ENCODE measurements at places on chromosomes 5 and 9.

GRCh38 chr5:177117441-177118045 is 16.0 kb upstream of the NSD1 start:
- no peak for DNase-seq

DNA sequence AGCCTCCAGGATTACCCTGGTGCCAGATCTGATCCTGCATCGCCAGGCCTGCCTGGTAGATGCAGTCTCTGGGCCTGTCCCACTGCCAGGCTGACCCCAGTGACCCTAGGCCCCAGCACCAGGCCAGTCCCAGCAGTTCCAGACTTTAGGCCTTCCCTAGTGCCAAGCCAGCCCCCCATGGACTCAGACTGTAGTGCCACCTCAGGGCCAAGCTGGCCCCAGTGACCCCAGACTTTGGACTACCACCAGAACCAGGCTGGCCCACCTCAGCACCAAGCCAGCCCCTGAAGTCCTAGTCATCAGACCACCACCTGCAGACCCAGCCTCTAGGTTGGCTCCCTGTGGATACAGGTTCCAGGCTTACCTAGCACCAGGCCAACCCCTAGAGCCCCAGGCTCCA is 142.5 kb downstream of the PJA2 start:
- DNase-seq, result no peak

GRCh38 chr5:17356551-17356950 is 139.1 kb downstream of the BASP1 start:
- DNase-seq, result no peak

GRCh38 chr5:165495829-165496380 is 1990.5 kb downstream of the MAT2B start:
- no peak for DNase-seq

DNA sequence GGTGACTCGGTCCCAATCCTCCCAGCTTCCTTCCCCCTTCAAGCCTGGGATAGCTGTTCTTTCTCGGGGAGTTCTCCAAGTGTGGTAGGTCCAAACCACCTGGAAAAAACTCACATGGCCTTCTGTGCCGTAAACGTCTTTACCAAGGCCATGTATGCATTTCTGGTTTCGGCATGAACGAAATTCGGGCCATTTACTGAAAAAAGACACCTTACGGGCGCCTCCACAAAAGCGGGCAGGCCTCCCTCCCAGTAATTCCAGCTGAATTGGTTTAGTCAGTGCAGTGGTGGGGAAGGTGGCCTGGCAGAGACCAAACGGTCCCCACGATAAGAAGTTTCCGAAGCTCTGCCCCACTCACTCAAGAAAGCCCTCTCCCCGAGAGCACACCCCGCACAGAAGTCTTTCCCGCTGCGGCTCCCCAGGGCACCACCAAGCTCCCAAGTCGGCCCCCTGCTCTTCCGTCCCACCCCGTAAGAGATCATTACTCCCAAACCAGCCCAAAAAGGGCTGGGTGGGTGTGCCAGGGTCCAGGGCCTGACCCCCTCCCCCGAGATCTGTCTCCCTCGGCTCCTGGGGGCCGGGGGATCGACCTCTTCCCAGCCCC is 86.3 kb upstream of the MELK start:
- DNase-seq, result no peak

GRCh38 chr5:177382423-177383029 is 1.7 kb upstream of the SLC34A1 start:
- no peak for DNase-seq

GRCh38 chr9:111483439-111483857 is 735 bp downstream of the ECPAS start:
- peak; percentile 49 for DNase-seq

DNA sequence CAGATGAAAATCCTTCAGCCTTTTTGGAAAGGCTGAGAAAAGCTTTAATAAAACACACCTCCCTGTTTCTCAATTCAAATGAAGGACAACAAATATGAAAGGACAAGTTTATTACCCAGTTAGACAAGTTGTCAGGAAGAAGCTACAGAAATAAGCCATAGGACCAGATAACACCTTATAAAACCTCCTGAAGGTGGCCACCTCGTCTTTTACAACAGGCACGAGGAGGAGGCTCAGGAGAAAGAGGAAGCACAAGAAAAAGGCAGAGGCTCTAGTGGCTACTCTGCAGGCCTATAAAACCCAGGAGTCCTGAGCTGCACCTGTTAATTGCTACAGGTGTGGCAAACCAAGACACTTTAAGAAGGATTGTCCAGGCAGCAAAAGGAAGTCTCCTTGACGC is 352.1 kb upstream of the CDH18 start:
- no peak for DNase-seq

GRCh38 chr5:5348135-5348534 is 74.3 kb upstream of the ICE1 start:
- no peak for DNase-seq

Data from amygdala (tissue), 56 donors.